T-helper 2 cell (primary cell): ENCODE measurements at places on chromosomes 12 and 14.

DNA sequence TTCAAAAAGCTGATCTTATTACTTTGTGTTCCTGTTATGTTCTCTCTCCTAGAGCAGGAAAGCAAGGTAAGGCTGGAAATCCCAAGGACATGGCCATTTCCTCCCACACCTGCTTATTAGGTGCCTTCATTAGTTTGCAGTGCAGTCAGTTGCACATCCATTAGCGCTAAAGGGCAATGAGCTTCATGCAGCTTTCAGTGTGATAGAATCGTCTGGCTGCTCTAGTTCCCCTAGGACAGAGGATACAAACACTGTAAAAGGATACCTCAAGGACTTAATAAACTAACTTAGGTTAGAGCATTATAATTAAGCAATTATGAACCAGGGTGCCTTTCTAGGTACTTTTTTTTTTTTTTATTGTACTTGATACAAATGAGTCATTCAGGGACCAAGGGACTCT lies 21.1 kb downstream of the TMEM117 start:
- DNase-seq = no peak

DNA sequence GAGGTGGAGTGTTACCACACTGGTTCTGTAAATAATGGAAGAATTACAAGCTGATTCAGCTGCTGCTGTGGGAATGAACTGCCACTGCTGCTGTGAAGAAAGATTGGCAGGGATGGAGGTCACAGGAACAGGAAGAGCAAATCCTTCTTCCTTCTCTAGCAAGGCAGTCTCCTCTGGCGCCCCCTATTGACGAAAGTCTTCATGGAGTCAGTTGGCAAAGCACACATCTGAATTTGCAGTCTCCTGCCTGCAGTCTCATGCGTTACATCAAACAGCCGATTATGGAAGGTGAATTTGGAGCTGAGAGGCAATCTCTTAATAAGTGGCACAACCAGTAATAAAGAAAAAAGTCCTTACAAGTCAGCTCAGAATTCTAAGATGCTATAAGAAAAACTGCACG lies 106.0 kb upstream of the TMTC1 start:
- DNase-seq = no peak

GRCh38 chr14:94387051-94388026 lies 1.1 kb downstream of the SERPINA1 start:
- no peak for DNase-seq

- no peak for DNase-seq
Measured at GRCh38 chr14:67622675-67623074, 3.0 kb downstream of the ARG2 start.

GRCh38 chr14:69611172-69612013 lies at the start of gene SUSD6:
TSS of gene SUSD6 (plus strand) at chr14:69611596. CDS start at chr14:69658593, 46,997 bp downstream.
- DNase-seq = peak; percentile 82

GRCh38 chr12:45532113-45532512 lies 197.4 kb upstream of the ARID2 start:
- DNase-seq = no peak

DNA sequence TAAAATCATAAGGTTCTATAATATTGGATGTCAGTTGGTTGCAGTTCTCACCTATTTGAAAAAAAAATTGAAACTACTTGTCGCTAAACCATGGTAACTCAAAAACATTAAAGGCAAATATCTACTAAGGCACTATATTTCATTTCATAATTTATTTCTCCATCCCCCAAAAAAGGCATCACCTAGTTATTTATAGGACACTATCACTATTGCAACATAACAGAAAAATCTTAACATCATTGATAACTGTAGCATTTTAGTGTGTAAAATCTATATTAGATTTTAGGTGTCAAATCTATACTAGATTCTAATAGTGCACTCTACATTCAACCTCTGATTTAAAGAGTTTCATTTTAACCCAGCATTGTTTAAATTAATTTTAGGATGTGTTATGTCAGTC lies 1.7 kb downstream of the SPTSSA start:
- no peak for DNase-seq

- no peak for DNase-seq
Measured at GRCh38 chr14:32808644-32809043, 130.0 kb upstream of the NPAS3 start.
